ENCODE measurements at places on chromosomes 1 and 21.
A peak's percentile ranks its signal among the peaks of the same experiment; 100 is the strongest.

DNA sequence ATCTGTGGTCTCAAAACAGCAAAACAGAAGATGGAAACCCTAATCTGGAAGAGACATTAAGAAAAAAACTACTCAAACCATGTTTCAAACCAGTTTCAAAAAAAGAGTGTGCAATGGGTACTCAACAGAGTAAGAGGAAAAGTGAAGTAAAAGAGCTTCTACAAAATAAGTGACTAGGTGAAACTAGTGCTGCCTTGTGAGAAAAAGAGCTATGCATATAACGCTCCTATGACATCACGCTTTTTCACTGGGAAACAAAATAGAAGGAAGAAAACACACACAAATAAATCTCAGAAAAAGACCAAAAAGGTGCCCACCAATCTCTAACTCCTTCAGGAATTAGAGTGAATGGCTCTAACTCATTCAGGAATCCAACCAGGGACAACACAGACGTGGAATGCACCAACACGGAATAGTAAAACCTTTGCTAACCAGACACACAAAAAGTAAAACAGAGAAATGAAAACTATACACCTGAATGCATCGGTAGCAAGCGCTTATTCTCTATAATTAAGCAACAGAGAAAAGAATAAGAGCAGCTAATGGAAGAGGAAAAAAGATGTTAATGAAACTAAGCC, 1.3 kb downstream of the FOXJ3 start:
- DNase-seq = peak; percentile 60

DNA sequence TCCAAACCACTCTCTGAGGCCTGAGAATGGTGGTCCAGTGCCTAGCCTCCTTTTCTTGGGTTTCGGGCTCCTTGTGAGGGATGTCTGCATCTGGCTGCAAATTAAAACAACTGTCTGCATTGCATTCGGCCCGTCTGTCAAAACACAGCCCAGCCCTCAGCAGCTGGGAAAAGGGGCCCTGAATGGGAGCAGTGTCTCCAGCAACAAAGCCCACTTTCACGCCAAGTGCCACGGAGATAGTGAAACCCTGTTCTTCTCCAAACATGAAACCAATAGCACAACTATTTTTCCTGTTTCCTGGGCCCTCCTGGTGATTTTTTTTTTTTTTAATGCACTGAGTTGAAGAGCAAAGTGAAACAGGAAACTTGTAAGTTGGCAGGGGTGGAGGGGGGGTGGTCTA, 138.4 kb downstream of the PLXNA2 start:
- no peak for DNase-seq

DNA sequence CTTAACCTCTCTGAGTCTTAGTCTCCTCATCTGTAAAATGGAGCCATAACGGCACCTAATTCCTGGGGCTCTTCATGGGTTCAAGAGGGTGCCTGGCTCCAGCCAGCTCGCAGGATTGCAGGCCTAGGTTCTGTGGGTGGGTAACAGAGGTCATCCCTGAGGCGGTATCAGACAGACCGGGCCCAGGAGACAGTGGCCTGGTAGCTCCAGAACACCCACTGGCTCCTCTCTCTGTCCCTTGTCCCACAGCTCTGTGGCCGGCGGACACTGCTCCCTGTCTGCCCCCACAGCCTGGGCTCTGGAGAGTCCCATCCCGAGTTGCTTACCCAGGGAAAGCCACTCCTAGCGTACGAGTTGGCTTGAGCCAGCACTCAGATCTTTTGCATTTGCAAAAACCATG, 150.3 kb downstream of the PEX14 start:
- DNase-seq = no peak

- DNase-seq = no peak
These were observed 84.6 kb upstream of the NEK7 start for GRCh38 chr1:198072177-198072576.

DNA sequence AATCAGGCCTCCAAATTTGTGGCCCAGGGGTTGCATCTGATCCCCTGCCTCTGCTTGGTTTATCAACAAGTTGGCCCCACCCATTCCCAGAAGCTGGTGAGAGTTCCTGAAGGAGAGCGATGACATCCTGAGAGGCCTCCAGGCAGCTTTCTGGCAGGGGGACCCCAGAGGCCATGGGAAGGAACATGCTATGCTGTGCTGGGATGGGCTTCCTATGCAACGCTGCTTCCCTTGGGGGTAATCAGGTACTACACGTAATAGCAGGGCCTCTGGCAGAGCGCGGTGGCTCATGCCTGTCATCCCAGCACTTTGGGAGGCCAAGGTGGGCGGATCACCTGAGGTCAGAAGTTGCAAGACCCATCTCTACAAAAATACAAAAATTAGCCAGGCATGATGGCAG, 8.4 kb upstream of the MTF1 start:
- no peak for DNase-seq

- DNase-seq = peak; percentile 44
These were observed 37.4 kb downstream of the AK5 start for GRCh38 chr1:77319036-77319705.

DNA sequence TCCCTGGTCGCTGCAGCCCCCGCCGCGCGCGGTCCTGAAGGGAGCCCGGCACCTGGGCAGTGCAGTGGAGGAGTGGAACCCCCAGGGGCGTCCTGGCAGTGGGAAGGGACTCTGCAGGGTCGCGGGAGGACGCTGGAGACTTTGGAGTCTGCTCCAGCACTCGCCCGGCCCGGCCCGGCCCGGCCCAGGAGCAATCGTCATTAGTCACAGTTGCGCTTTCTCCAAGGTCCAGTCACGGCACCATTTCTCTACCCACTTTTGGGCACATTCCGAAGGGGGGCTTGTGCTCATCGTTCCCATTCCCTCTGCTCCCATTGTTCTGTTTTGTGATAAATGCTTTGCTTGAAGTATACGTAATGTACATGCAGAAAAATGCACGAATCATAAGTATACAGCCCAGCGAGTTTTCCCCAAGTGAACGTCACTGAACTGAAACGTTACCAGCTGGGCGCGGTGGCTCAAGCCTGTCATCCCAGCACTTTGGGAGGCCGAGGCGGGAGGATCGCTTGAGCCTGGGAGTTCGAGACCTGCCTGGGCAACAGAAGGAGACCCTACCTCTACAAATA, 999 bp downstream of the THAP3 start:
- DNase-seq = peak; percentile 96

GRCh38 chr1:55868026-55868425, 652.9 kb upstream of the USP24 start:
- no peak for DNase-seq

GRCh38 chr1:242147096-242147976, 148.4 kb upstream of the MAP1LC3C start:
- no peak for DNase-seq

DNA sequence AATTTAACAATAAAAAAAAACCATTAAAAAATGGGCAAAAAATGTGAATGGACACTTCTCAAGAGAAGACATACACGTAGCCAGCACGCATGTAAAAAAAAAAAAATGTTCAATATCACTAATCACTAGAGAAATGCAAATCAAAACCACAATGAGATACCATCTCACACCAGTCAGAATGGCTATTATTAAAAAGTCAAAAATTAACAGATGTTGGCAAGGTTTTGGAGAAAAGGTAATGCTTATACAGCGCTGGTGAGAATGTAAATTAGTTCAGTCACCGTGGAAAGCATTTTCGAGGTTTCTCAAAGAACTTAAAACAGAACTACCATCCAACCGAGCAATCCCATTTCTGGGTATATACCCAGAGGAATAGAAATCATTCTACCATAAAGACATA, 1091.5 kb upstream of the B3GALT2 start:
- DNase-seq = no peak

GRCh38 chr1:232440325-232441035, 189.5 kb downstream of the SIPA1L2 start:
- DNase-seq = no peak

- DNase-seq = peak; percentile 87
These were observed 2.0 kb downstream of the COL24A1 start for GRCh38 chr1:86154571-86155050.

DNA sequence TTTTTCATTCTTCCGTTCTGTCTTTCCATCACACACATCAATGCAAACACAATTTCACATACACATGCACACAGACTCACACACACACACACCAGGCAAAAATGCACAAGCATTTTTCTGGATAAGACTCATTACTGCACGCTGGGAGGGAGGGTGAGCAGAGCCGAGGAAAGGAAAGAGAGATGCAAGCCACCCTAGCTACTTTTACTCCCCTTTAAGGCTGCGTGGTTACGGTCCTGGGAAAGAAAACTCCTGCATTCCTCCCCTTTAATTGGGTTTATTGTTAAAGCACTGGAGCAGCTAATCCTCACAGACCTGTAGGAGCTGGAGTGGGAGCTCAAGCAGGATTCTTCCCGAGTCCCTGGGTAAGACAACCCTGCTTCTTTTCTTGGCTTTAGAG, at the start of gene CAMK1G:
CAMK1G (plus strand) TSS at position 307 of the 400 bp plus-strand sequence. CDS start 11,270 bp downstream, outside the sequence.
- DNase-seq = peak; percentile 91

DNA sequence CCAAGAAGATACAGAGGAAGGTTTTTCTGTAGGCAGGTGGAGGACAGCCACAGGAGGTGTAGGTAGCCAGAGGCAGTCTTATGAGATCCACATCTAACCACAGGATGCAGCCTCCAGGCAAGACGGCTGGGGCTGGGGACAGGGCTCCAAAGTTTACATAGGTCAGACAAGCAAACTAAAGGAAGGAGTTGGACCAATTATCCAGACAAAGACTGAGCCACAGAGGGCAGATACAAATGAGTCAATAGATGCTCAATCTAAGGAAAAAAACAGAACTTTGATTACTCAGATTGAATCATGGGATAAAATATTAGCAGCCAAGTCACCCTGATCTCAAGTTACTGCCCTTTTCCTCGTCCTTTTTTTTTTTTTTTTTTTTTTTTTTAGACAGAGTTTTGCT, 91.6 kb downstream of the RGS7 start:
- peak; percentile 69 for DNase-seq

GRCh38 chr1:209884249-209884648, 53.8 kb upstream of the SYT14 start:
- DNase-seq = peak; percentile 86

GRCh38 chr1:73886716-73887115, 311.3 kb downstream of the LRRIQ3 start:
- DNase-seq = no peak

- no peak for DNase-seq
These were observed 113.4 kb downstream of the MATN1 start for GRCh38 chr1:30609999-30610345.

DNA sequence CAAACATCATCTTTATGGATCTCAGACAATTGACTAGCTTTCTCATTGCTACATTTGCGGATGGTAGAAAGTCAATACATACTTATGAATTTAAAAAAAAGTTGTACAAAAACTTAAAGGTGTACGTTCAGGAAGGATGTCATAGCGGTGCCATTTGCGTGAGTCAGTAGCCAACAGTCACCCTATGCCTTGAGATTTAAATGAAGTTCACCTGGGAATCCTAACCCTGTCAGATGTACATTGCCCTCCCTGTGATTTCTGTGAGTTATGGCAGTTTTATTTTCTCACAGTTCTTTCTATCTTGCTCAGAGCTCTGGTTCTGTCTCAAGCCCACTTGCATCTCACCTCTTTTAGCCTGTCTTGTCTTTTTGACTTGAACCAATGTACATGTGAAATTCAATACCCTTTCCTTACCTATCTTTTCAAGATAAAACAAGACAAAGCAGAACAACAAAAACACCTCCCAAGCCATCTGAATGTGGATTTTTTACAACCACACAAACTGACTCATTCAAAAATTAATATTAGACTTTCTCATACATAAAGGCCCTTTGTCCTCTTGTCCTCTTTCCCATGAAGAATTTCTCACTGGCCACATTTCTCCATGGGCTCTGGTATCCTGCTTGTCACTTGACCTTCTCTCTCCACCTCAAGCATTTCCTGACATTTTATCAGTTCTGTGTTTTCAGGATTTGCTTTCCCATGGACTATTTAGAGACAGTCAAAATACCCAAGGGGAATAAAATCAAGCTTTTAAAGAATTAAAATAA, 25.3 kb upstream of the ZNF697 start:
- DNase-seq = peak; percentile 72

GRCh38 chr1:226034482-226034881, 28.0 kb upstream of the H3-3A start:
- DNase-seq = peak; percentile 95

- DNase-seq = no peak
These were observed 263.1 kb downstream of the GRIK3 start for GRCh38 chr1:36771240-36771639.

- DNase-seq = no peak
These were observed 512.5 kb upstream of the LRRC7 start for GRCh38 chr1:69055194-69055593.

- no peak for DNase-seq
These were observed 14.3 kb downstream of the LRRC41 start for GRCh38 chr1:46289134-46289494.

DNA sequence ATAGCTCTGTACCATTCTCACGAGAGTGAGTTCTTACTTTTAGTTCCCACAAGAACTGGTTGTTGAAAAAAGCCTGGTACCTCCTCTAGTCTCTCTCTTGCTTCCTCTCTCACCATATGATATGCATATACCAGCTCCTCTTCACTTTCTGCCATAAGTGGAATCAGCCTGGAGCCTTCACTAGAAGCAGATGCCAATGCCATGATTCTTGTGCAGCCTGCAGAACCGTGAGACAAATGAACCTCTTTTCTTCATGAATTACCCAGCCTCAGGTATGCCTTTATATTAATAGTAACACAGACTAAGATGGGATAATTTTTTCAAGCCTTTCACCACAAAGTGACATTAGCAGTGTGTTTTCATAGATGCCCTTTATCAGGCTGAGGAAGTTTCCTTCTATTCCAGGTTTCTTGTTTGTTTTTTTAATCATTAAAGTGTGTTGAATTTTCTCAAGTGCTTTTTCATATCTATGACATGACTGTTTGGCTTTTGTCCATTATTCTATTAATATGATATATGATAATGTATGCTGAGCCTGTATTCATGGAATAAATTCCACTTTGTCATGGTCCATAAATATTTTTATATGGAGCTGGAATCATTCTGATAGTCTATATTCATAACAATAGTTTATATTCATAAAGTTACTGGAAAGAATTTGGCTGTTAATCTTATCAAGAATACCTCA, 40.7 kb upstream of the C1orf185 start:
- no peak for DNase-seq

DNA sequence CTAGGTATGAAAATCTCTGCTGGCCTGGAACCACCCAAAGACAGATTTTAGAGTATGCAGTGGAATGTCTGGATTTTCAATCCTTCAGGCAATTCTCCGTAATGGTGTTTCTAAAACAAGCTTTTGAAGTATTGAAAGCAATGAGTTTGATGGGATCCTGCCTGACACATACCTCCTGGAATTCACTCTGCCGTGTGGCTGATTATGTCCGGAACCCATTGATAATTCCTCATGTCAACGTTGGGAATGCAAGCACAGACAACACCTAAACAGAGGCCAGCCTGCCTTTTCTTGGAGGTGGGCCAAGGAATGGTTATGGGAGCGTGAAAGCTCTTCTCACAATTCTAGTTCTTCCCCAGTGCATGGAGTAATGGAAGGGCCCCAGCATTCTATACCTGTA, 168.9 kb upstream of the HMCN1 start:
- no peak for DNase-seq
